ENCODE measurements at places on chromosomes 4 and X. TPM values are rescaled to one million over a fixed set of nuclear protein-coding genes. Genes with fewer than 3 reads are reported as not detected.
A peak's percentile ranks its signal among the peaks of the same experiment; 100 is the strongest.

DNA sequence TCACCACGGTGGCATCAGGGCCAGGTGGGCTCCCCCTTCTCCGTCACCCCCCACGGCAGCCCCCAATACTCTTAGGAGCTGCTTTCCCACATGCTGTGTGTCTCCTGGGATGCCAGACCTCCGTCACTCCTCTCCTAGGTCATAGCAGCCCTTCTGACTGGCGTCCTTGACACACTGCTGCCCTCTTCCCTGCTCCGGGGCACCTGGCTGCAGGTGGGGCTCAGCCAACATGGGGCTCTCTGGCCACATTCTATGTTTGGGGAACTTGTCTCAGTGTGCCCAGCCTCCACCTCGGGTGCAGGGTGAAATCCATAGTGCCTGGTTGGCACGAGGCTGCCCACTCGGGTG, 13.8 kb downstream of the TMEM175 start:
- no peak for DNase-seq

- peak; percentile 71 for DNase-seq
Observed at GRCh38 chr4:112031712-112032328, 113.4 kb upstream of the FAM241A start.

GRCh38 chr4:68921051-68921450, 30.6 kb downstream of the UGT2A3 start:
- DNase-seq = no peak

DNA sequence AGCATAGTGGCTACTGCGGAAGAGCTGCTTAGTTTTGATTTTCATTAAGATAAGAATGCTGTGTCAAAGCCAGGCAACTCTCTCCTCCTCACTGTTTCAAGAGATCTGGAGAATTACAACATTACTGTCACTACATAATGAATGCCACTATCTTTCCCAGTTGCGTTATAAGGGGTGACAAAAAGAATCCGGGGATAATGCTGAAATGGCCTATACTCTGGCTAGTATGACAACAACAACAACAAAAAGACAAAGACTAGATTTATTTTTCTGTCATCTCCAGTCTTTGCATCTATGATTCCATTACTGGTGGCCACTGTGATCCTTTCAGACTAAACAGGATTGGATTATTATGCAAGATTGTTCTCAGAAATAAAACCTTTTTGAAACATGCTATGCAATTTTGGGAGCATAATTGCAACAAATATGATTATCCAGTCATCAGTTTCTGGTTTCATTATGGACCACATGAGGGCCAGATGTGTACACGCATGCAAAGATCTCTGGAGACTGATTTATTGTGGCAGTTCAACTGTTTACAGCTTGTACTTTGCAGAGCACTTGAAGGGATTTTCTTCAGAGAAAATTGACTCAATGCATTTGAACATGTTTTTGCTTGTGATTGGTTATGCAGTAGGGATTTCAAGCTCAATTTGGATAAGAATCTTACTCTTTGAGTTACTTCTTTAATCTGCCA, 31.1 kb upstream of the SPANXB1 start:
- DNase-seq = no peak

DNA sequence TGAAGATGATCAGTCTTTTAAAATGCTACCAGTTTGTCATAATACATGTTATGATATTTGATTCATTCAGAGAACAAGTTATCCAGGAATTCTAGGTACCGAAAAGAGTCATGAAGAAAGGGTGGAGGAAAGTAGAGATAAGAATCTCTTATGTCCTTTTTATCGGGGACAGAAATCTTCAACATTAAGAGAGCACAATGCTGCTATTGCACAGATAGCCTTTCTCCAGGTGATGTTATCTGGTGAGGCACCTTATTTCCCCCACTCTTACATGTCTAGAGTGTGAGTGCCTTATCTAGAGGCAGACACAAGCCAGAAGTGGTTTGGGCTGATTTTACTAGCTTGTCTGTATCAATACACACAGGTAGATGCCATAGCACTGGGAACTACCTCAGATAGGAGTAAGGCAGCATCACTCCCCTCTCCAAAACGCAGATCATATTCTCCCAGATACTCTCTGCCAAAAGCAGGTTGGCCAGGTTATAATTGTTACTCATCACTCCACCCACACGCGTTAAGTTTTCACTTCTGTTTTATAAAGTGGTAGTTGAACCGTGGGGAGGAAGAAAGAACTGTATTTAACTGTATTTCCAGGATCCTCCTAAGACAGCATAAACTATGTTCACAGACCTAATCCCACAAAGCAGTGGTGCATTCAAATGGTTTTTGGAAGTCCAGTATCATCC, 38.4 kb downstream of the AREG start:
- DNase-seq = no peak

- DNase-seq = no peak
Observed at GRCh38 chr4:106676173-106676921, 307.8 kb upstream of the GIMD1 start.

SLC49A3 gene
- not detected for total RNA-seq

FGFRL1 gene
- total RNA-seq = 4.8 TPM

GRCh38 chrX:107629540-107629909, 1.2 kb downstream of the PRPS1 start:
- DNase-seq = peak; percentile 30

GRCh38 chr4:8615366-8615765, 22.8 kb downstream of the CPZ start:
- no peak for DNase-seq

GRCh38 chr4:120056246-120056645, 10.4 kb downstream of the MAD2L1 start:
- peak; percentile 9 for DNase-seq

DNA sequence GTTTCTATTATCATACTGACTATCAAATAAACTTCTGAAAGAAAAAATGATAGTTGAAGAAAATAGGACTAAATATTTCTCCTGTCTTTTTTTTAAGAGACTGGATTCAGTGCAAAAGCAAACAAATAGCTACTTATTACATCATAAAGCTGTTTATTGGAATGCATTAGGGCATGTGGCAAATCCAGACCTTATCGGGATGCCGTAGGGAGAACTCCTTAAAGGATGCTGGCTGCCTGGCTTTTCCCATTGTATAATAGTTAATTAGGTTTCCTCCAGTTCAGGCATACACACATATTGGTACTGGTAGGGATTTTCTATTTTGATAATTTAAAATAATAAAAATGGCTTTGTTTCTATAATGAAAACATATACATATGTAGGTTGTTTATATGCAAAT, 539.3 kb upstream of the ATOH1 start:
- no peak for DNase-seq

DNA sequence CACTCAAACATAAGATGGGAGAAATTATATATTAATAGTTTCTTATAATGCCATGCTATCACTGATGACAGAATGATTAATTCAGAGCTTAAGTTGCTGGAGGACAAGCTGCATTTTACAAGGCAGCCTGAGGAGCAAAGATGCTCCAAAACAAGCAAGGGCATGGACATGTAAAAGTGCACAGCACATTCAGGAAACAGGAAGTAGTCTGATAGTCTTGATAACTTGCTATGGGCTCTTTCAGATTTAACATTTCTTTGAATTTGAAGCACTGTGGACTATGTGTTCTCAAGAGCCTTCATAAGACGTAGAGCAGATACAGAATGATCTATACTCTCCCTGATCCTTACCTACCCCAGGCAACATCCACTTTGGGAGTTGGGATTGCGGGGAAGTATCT, 50.0 kb downstream of the AMMECR1 start:
- no peak for DNase-seq

DNA sequence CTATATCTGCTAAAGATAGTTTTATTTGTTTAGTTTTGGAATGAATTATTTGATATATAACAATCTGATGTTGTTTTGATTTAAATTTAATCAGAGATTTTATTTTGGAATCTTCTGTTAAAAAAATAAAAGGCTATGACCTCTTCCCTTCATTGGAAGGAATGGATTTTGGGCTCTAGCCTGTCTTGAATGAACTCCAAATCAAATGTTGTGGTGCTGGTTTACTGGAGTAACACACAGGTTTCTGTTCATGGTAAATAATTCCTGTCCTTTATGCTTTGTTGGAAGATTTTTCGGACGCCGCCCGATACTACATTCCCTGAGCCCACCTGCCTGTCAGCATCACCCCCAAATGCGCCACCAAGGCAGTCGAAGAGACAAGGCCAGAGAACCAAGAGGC, 291.1 kb downstream of the ARHGAP10 start:
- DNase-seq = no peak

P2RY10 gene
- total RNA-seq = not detected

GRCh38 chrX:912677-913076, 282.1 kb downstream of the SHOX start:
- DNase-seq = no peak

DNA sequence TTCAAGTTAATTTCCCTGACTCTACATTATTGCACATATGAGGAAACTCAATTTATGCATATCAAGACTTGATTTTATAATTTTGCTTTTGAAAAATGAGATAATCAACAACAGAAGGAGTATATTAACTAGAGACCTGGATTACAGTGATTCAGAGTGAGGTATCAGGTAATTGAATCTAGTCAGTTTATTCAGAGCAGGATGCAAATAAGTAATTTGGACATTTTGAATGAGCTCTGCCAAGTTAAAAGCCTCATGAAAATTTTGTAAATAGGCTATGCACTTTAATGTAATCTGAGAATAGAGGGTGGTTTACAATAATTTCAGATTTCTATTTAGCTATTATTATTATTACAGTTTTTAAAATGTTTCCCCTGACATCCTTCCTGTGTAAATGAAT, 203.7 kb upstream of the EMCN start:
- DNase-seq = no peak

- peak; percentile 79 for DNase-seq
Observed at GRCh38 chr4:42865572-42866189, 26.8 kb upstream of the GRXCR1 start.

ACE2 gene
- total RNA-seq = not detected

GRCh38 chr4:51870441-51871188, 27.7 kb downstream of the DCUN1D4 start:
- no peak for DNase-seq

- no peak for DNase-seq
Observed at GRCh38 chr4:150577796-150578195, 4.2 kb upstream of the MAB21L2 start.

TREX2 gene
- 0.40 TPM for total RNA-seq

GPAT3 gene
- 97.1 TPM for total RNA-seq

DNA sequence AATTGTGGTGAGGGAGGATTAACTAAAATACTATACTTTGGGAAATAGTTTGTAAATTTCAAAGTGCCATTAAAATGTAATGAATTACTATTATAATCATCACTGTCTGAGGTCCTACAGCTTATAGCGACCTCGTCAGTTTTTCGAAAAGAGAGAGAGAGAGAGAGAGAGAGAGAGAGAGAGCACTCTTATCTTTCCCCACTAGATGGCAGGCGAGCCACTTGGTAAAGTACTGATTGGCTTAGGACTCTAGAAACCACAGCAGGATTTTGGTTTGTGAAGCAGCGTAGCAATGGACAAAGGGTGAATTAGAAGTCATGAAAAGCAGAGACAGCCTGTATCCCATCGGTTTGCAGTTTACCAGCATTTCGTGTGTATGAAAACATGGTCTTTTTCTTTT, 52.5 kb downstream of the LINC00632 start:
- peak; percentile 74 for DNase-seq

SLC10A3 gene
- 11.9 TPM for total RNA-seq
